ENCODE measurements at places on chromosomes 1 and 21.

DNA sequence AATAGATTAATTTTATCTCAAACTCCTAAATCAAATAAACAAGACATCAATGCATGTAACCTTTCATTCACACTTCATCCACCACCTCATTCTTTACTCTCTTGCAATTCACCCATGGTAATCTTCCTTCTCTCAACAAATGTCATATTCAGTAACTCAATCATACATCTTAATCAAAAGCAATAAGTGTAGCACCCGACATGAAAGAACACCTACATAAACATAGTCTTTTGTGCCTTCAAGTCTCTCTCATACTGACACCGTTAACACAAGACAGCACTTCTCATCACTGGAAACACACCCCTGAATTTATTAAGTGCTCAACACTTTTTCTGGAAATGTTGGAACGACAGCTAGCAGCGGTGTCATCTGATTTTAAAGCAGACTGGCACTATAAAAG lies 225.9 kb downstream of the TTLL7 start:
- no peak for DNase-seq

GRCh38 chr1:68346188-68346808 lies 103.5 kb downstream of the RPE65 start:
- DNase-seq = no peak

DNA sequence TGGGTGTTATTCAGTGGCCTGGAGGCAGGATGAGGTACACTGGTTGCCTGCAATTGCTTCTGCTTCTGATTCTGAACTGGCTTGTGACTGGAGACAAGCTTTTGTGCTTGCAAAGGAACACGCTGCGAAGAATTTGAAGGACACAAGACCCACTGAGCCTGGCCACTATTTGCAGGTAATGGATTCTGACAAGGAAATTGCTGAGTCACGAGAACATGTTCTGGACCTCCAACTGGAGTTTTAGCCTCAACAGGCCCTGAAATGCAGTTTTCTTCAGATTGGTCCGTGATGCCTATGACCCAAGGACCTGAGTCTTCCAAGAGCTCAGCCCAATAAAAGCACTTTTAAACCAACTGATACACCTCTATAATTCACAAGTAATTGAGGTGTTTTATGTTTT lies 4.6 kb downstream of the RAB3GAP2 start:
- no peak for DNase-seq

GRCh38 chr1:166811691-166812090 lies 27.6 kb upstream of the POGK start:
- DNase-seq = no peak

- DNase-seq = no peak
These were observed 12.4 kb upstream of the GBP3 start for GRCh38 chr1:89035080-89035479.

DNA sequence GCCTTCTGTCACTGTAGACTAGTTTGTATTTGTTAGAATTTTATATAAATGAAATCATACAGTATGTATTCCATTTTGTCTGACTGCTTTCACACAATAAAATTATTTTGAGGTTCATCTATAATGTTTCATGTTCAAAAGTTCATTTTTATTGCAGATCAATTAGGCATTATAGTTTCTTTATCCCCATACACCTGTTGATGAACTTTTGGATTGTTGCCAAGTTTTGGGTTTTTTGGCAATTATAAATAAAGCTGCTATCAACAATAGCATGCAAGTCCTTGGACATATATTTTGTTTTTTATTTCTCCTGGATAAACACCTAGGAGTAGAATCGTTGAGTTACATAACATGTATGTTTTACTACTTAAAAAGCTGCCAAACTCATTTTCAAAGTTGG lies 47.1 kb upstream of the FAM3B start:
- DNase-seq = no peak

DNA sequence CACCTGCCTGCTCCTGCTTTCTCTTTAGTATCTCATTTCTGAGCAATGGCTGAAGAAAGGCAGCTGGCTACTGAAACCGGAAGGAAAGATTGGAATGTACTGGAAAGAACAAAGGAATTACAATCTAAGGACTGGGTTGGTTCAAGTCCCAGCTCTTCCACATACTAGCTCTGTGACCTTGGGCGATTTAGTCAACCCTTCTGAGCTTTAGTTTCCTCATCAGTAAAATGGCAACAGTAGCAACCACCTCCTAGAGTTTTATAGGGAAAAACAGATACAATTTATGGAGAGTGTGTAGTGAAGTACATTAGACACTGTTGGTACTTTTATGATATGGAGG lies 158.8 kb downstream of the KAZN start:
- DNase-seq = no peak

DNA sequence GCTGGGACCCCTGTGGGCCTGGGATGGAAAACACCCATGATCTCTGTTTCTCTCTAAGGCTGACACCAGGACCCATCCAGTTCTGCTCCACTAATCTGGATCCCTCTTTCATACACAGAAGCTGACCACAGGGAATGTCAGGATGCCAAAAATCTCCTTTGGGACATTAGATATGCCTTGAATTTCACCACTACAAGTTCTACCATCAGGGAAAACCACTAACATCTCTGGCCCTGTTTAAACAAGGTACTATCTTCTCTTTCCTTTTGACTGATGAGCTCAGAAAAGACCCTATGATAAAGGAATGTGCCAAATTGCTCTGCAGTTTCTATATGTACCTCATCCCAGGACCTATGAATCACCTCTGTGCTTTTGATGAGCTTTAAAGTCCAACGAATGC lies 10.2 kb upstream of the PLXNA2 start:
- no peak for DNase-seq

GRCh38 chr1:6093611-6094010 lies 47.9 kb downstream of the KCNAB2 start:
- no peak for DNase-seq

DNA sequence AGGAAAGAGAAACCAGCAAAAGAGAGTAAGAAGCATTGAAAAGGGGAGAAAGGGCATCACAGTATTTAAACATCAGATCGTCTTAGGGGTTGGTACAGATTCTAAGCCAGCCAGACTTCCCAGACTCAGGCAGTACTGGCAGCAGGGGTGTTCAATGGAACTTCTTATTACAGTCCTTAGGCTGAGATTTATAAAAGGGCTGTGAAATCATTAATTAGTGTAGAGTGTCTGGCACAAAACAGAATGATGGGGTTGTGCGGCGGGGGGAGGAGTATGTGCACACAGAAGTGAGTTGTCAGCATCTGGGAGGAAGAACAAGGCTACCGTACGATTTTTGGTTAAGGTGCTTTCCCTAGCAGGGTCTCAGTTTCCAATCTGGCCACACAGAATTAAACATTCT lies 38.2 kb downstream of the ARHGEF11 start:
- DNase-seq = no peak

All from C1 segment of cervical spinal cord (tissue), 14 donors.